ENCODE measurements at places on chromosomes 6 and 20. TPM values are rescaled to one million over a fixed set of nuclear protein-coding genes. Genes with fewer than 3 reads are reported as not detected.

DNA sequence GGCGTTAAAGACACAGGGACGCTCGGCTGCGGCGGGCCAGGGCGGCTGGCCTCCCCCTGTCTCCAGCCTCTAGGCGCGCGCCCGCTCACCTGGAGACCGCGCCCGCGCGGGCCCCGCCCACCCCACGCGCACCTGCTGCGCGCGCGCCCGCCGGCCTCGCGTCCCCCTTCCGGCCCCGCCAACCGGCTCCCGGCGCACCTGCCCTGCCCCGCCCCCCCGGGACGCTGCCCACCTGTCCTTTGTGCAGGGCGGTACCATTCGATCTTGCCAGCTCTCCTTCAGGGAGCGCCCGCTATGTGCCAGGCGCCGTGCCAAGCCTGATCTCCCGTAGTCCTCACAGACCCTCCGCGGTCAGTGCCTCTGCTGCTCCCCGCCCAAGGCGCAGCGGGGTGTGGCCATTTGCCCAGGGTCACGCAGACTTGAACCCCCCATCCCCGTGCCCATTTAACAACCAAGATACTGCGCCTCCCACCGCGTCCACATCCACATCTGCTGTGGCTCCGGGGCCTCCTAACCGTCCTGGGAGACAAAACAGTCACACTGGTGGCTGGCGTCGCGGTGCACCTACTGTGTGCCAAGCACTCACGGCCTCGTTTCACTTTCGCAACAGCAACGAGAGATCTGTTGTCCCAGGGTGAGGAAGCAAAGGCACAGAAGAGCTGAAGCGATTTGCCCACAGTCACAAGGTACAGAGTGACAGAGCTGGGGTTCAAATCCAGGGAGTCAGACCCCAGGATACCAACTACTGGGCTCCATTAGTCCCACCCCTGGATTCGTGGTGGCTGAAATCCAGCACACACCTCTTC lies 48.1 kb downstream of the NOL4L start:
- H3K36me3 ChIP-seq: peaks cover 12% of the 10 kb centered on the region
- H3K27me3 ChIP-seq: no peaks in the 10 kb centered on the region
- H3K4me3 ChIP-seq: peak overlapping the region; percentile 90
- H3K4me1 ChIP-seq: peaks cover 86% of the 10 kb centered on the region
- peak; percentile 77 for DNase-seq

- no peak for DNase-seq
- H3K36me3 ChIP-seq: no peaks in the 10 kb centered on the region
- peaks cover 14% of the 10 kb centered on the region for H3K27me3 ChIP-seq
- no peak overlapping the region for H3K27ac ChIP-seq
Measured at GRCh38 chr6:169387809-169388383, 134.2 kb upstream of the THBS2 start.

- H3K36me3 ChIP-seq: no peaks in the 10 kb centered on the region
- DNase-seq: no peak
- H3K4me3 ChIP-seq: no peak overlapping the region
- peaks cover 3% of the 10 kb centered on the region for H3K4me1 ChIP-seq
- H3K27me3 ChIP-seq: peaks cover 2% of the 10 kb centered on the region
Measured at GRCh38 chr6:80528115-80528514, 421.6 kb downstream of the BCKDHB start.

- no peak for DNase-seq
- H3K4me3 ChIP-seq: no peak overlapping the region
- no peaks in the 10 kb centered on the region for H3K27me3 ChIP-seq
Measured at GRCh38 chr6:158907931-158908330, 88.8 kb upstream of the EZR start.

DNA sequence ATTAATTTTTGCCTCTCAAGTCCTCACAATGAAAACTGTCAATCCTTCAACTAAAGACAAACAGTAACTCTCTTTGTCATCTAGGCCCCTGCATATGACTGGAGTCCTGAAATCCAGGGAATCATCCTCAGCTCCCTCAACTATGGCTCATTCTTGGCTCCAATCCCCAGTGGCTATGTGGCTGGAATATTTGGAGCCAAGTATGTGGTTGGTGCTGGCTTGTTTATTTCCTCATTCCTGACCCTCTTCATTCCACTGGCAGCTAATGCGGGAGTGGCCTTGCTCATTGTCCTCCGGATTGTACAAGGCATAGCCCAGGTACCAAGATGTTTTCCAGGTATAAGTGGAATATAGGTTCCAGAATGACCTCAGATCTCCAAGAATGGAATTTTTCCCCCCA lies 15.4 kb downstream of the SLC17A4 start:
- H3K27me3 ChIP-seq: peaks cover 5% of the 10 kb centered on the region
- no peak overlapping the region for H3K4me3 ChIP-seq
- H3K27ac ChIP-seq: no peak overlapping the region
- no peaks in the 10 kb centered on the region for H3K36me3 ChIP-seq

GRCh38 chr6:46368169-46368536 lies 123.1 kb downstream of the RCAN2 start:
- H3K4me1 ChIP-seq: no peaks in the 10 kb centered on the region
- peaks cover 5% of the 10 kb centered on the region for H3K27me3 ChIP-seq
- no peaks in the 10 kb centered on the region for H3K36me3 ChIP-seq
- DNase-seq: no peak

DNA sequence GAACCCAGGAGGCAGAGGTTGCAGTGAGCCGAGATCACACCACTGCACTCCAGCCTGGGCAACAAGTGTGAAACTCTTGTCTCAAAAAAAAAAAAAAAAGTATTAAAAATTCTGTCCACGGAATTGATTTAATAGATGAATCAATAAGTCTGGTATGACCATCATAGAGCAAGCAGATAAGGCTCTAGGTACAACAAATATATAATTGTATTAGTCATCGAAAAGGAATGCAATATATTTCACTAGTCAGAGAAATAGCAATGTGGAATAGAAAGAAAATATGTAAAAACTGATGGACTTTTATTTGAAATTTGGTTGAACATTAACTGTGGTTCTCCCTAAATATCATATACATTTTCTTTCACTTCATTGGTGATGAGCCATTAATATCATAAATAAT lies 476.8 kb upstream of the AGPAT4 start:
- H3K27ac ChIP-seq: no peak overlapping the region
- no peak for DNase-seq
- no peaks in the 10 kb centered on the region for H3K4me1 ChIP-seq
- no peak overlapping the region for H3K4me3 ChIP-seq
- H3K27me3 ChIP-seq: no peaks in the 10 kb centered on the region

The RGL2 gene
- total RNA-seq: 27.8 TPM

The COL11A2 gene
- 1.4 TPM for total RNA-seq
